Activated T-helper 17 cell treated with anti-CD3 and anti-CD28 coated beads, Interleukin-2, amount 50 U/mL, for 72 hours (primary cell): ENCODE measurements at places on chromosomes 2 and 18.

DNA sequence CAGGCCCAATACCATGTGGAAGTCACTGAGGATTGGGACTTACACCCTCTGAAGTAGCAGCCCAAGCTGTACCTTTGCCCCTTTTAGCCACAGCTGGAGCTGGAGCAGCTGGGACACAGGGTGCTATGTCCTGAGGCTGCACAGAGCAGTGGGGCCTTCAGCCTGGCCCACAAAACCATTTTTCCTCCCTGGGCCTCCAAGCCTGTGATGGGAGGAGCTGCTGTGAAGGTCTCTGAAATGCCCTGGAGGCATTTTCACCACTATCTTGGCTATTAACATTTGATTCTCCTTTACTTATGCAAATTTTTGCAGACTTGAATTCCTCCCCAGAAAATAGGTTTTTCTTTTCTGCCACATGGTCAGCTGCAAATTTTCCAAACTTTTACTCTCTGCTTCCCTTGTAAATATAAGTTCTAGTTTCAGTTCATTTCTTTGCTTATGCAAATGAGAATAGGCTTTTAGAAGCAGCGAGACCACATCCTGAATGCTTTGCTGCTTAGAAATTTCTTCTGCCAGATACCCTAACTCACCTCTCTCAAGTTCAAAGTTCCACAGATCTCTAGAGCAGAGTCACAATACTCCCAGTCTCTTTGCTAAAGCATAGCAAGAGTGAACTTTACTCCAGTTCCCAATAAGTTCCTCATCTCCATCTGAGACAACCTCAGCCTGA is 213.8 kb upstream of the MGAT5 start:
- ATAC-seq = no peak

GRCh38 chr2:173672573-173673340 is 292.4 kb downstream of the SP3 start:
- no peak for ATAC-seq

- no peak for ATAC-seq
Measured at GRCh38 chr2:199444749-199445148, 13.0 kb downstream of the SATB2 start.

DNA sequence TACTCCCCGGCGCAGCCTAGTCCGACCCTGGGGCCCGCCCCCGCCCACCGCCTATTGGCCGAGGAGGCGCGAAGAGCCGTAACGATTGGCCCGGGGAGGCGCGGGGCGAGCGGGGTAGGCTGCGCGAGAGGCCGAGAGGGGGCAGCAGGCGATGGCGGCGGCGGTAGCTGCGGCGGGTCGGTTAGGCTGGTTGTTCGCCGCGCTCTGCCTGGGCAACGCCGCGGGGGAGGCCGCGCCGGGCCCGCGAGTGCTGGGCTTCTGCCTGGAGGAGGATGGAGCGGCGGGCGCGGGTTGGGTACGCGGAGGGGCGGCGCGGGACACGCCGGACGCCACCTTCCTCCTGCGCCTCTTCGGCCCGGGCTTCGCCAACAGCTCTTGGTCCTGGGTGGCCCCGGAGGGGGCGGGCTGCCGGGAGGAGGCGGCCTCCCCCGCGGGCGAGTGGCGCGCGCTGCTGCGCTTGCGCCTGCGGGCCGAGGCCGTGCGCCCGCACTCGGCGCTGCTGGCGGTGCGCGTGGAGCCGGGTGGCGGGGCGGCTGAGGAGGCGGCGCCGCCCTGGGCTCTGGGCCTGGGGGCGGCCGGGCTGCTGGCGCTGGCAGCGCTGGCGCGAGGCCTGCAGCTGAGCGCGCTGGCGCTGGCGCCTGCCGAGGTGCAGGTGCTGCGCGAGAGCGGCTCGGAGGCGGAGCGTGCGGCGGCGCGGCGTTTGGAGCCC is at the start of gene CNNM3:
CNNM3 (plus strand) TSS at position 142 of the 709 bp plus-strand sequence; CDS start at position 152, 10 bp downstream.
- ATAC-seq = peak; percentile 94

DNA sequence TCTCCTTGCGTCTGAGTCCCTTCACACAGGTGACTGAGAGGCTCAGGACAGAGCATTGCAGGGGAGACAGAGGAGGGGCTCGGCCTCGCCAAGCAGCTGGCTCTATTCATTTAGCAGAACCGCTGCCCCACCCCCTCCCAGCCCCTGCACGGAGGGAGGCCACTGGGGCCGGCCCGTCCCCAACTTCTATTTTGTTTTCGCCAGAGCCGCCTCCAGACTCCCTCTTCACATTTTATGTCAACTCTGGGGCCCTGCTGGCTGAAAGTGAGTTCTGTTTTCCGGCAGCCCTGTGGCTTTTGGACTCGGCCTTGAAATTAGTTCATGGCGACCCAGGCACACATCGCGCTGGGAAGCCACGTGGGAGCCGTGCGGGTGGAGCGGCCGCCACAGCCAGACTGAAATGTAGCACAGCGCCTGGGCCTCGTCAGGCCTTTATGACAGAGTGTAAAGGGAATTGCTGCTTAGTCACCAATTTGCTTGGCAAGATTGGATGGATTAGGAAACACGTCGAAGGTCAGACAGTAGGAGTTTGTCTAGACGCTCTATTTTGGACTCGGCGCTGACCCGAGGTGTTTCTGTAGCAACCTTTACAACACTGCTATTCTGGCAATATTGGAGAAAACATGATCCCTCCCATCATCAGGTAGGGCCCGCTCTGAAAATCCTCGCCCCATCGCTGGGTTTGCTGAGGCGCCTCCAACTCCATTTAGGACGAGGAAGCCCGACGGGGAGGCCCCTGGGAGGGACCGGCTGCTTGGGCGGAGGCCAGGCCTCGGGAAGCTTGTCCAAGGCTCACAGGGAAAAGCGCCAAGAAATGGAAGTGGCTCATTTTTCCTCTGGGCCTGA is 90.7 kb upstream of the CTDP1 start:
- no peak for ATAC-seq
